ENCODE measurements at places on chromosomes 1 and 21. TPM values are rescaled to one million over a fixed set of nuclear protein-coding genes. Genes with fewer than 3 reads are reported as not detected.

SELL gene
- total RNA-seq, result 10.3 TPM

CEPT1 gene
- total RNA-seq, result 24.5 TPM

RCOR3 gene
- 70.7 TPM for total RNA-seq

UQCRH gene
- 134 TPM for total RNA-seq

- no peaks in the 10 kb centered on the region for H3K4me1 ChIP-seq
- DNase-seq, result no peak
- H3K36me3 ChIP-seq, result no peaks in the 10 kb centered on the region
- H3K4me3 ChIP-seq, result no peak overlapping the region
Measured at GRCh38 chr1:156808186-156809030, 8.2 kb downstream of the SH2D2A start.

GRCh38 chr1:225936523-225936922 is 4.5 kb downstream of the LEFTY2 start:
- no peak overlapping the region for H3K27ac ChIP-seq
- no peaks in the 10 kb centered on the region for H3K27me3 ChIP-seq

GRCh38 chr1:4010284-4010683 is 110.2 kb upstream of the C1orf174 start:
- no peaks in the 10 kb centered on the region for H3K27me3 ChIP-seq
- DNase-seq, result no peak
- no peaks in the 10 kb centered on the region for H3K4me1 ChIP-seq
- H3K36me3 ChIP-seq, result no peaks in the 10 kb centered on the region
- H3K4me3 ChIP-seq, result no peak overlapping the region
- no peak overlapping the region for H3K27ac ChIP-seq

- no peak overlapping the region for H3K4me3 ChIP-seq
- no peak for DNase-seq
- no peak overlapping the region for H3K27ac ChIP-seq
- H3K36me3 ChIP-seq, result no peaks in the 10 kb centered on the region
- no peaks in the 10 kb centered on the region for H3K27me3 ChIP-seq
Measured at GRCh38 chr1:151720125-151720524, 1.2 kb upstream of the RIIAD1 start.

DNA sequence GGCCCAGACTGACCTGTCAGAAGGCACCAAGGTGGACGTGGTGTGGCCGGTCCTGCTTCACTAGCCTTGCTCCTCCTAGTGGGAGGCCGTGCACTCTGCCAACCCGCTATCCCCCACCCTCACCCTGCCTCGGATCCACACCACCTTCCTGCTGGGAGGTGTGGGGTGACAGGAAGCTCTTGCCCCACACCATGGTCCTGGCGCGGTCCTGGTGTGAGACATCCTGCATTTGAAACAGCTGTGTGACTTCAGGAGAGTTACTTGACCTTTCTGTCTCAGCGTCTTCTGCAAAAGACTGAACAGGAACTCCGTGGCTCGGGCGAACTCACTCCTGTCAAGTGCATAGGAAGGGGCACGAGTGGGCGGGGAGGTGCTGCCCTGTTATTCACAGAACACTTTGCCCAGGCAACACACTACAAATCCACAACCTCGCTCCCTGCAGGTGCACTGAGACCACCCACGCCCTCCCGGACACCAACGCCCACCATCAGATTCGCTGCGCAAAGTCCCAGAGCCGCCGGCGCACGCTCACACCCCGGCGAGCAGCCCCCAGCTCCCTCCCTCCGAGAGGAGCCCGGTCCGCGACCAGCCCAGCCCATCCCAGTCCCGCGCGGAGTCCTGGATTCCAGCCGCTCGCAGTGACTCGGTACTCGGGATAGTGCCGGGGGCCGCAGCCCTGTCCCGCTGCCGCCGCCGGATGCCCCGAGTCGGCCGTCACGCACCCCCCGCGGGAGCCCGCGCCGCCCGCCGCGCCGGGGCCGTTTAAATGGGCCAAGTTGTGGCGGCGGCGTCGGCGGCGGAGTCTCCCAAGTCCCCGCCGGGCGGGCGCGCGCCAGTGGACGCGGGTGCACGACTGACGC is at the start of gene SAMD11:
Gene SAMD11, plus strand, starts transcription at position 793 of the 860 bp plus-strand sequence. CDS start 509 bp downstream, outside the sequence.
- DNase-seq, result peak; percentile 97
- H3K4me3 ChIP-seq, result peak within 1 kb of the TSS; percentile 28
- no peaks in the 10 kb centered on the region for H3K27me3 ChIP-seq
- H3K27ac ChIP-seq, result no peak within 1 kb of the TSS
- no peaks in the 10 kb centered on the region for H3K36me3 ChIP-seq

GRCh38 chr1:4127592-4128140 is 227.6 kb upstream of the C1orf174 start:
- DNase-seq, result peak; percentile 37
- no peaks in the 10 kb centered on the region for H3K36me3 ChIP-seq
- H3K27me3 ChIP-seq, result no peaks in the 10 kb centered on the region

Data from aorta (tissue), 5 donors.